Stimulated activated CD4-positive, alpha-beta T cell treated with anti-CD3 and anti-CD28 coated beads, Interleukin-2, amount 100 ng/mL, for 48 hours (primary cell): ENCODE measurements at places on chromosomes 1 and 21.

- DNase-seq: no peak
These were observed 20.2 kb downstream of the TMEM63A start for GRCh38 chr1:225861834-225862580.

- no peak for DNase-seq
These were observed 9.2 kb upstream of the CBR3 start for GRCh38 chr21:36125512-36126207.

DNA sequence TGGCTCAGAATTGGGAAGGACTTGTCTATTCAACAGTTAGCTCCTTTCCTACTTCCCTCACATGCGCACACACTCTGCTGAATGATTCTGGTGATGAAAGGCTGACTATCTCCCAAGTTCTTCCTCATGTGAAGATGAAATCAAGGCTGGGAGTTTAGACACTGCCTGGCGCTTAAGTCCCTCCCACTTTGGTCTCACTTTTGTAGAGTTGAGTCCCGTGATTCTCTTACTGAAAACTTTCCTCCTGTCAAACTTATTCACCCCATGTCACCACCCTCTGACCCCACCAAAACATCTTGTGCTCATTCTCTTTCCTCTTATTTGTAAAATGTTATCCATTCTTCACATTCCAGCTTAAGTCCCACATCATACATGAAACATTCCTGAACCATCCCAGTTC lies 8.4 kb upstream of the MRPS6 start:
- DNase-seq: no peak

DNA sequence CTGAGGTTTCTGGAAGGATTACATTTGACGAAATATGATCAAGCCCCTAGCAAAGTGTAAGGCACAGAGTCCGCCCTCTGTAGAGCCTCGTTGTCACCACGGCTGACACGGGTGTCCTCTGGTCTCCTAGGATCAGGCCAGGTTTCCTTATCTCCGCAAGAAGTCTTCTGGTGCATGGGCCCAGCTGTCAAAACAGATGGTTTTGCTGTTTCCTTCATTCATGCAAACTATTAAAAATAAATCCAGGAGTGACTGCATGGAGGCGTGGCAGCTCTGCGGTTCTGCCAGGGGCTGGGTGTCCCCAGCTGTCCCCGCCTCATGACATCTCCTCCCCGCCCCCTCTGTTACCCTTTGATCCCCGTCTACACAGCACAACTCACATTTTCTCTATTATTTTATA lies 209.0 kb downstream of the DYRK1A start:
- DNase-seq: no peak

- DNase-seq: peak; percentile 24
These were observed 30.2 kb downstream of the LPAR3 start for GRCh38 chr1:84862810-84863251.
